ENCODE measurements at places on chromosomes 2 and 18.

DNA sequence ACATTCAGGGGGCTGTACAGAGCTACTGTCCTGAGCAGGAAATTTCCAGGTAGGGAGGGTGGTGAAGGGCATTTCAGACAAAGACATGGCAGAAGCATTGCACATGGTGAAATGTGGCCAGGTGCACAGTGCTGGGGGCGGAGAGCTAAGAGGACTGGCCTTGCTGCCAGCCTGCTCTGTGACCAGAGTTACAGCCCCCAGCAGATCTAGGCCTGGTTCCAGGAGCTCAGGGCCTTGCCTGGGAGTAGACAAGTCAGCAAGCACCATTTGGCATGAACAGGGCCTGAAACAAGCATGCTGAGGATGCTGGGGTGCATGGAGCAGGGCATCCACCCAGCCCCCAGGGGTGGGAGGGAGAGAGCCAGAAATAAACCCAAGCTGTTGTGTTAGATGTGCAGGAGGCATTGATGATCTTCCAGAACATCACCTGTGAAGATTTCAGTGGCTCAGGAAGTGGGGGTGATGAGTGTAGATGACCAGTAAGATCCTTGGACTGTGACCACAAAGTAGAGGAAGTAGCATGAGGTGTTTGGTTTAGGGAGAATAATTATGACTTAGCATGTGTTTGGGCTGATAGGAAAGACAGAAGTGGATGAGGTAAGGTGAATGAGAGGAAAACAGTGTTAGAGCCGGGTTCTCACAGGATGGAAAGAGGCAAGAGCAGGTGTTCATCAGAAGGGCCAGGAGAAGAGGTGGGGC, 61.1 kb downstream of the COA5 start:
- no peak for DNase-seq

DNA sequence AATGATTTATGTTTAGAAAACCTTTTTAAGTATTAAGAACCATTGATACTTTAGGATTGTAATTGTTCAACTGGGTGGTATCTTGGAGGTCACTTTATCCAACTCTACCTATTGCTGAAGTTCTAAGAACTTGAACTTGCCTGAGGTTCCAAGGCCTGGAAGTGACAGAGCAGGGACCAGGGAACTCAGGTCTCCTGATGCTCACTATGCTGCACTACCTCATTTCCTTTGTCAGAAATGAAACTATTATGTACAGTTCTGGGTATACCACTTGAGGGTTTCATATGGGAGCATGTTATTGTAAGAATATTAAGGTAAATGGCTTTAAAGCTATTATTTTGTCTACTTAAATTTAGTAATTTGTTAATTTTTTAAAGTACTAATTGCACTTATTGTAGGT, 3.0 kb downstream of the MBD5 start:
- DNase-seq = no peak

DNA sequence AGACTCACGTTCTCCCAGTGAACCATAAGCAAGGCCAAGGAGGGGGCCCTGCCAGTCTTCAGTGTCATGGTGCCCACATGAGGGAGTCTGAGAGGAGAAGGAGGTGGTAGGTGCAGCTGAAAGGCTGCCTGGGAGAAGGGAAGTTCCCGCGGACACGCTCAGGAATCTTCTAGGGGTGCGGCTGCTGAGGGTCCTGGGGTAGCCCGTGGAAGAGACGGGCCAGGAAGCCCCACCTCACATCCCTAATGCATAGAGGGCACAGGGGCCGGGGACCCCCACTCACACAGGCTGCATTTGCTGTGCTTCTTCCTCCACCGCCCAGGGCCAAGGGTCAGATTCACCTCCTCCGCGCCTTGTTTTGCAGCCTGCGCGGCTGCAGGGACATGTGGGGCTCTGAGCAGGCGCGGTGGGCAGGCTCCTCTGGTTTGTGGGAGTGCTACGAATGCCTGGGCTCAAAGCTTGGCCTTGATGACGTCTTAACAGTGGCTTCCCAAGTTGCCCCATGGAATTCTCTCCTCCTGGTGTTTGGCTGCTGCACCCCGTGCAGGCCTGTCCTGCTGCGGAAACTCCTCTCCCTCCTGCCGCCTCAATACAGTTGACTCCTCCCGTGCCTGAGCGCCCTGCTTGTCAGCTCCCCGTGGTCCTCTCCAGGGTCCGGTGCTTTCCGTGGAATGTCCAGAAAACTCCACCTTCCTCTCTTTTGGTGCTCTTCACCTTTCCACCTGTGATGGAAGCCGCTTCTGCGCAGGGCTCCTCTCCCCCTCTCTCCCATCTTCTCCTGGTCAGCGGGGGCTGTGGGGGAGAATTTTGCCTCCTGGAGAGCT, 95.7 kb downstream of the VAPA start:
- DNase-seq = no peak

DNA sequence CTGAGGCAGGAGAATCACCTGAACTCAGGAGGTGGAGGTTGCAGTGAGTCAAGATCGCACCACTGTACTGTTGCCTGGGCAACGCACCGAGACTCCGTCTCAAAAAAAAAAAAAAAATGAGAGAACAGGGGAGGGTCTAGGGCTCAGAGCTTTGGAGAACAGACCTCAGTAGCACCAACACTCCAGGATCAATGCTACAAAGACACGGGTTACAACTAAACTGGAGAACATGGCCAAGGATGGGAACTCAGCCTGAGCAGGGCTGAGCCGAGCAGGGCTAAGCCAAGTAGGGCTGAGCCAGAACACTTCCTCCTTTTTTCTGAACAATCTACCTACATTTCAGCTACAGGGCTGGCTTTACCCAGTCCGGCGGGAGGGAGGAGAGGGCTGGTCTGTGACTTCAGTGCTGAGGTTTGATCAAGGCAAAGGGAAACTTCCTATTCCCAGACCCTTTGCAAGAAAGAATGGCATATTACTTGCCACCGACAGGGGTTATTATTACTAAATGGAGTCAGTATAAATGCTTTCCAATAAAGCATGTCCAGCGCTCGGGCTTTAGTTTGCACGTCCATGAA, 2.9 kb upstream of the CASP8 start:
- DNase-seq = peak; percentile 56

GRCh38 chr2:181072486-181073235, 92.3 kb downstream of the UBE2E3 start:
- no peak for DNase-seq

DNA sequence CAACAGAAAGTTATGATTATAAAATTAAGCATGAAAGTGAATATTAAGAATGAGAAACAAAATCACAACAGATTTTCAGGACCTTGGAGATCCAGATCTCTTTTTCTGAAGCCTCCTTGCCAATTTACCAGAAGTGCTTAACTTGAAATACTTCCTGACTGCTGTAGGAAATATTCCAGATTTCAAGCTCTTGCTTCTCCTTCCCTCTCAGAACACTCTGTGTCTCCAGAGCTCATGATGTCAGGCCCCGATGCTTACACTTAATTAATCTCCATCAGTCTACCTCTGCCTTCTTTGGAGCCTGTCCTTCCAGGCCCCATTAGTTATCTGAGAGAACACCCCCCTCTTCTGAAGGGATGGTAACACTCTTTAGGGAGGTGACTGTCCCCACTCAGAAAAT, 20.7 kb upstream of the NT5C1B start:
- no peak for DNase-seq

DNA sequence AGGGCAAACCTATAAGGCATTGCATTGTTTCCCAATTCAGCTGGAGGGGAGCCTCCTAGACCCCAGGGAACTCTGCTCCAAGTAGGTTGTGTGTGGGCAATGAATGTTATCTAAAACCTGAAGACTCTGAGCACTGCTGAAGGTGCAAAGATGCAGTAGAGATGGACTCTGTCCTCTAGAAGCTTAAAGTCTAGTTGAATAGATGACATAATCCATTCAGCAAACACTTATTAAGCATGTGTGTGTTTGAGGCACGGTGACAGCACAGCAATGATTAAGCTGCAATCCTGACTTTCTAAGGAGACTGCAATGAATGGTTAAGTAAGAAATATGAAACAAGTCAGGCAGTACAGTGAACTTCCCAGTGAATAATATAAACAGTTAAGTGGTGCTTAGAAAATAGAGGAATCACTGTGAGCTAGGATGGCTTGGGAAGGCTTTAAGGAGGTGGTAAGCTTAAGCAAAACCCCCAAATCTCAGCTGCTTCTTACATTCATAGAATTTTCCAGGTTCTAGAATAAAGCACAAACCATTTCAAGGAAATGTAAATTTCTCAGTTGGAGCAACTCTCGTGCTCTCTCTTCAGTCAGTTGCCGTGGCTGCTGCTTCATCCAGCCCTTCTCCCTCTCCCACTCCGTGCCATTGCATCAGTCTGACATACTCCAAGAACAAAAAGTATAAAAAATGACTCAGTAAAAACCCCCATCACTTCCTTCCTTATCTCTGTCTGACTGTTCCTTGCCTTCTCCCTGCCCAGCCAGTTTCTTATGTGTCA, 19.1 kb downstream of the MXD1 start:
- no peak for DNase-seq

- DNase-seq = no peak
These were observed 70.7 kb downstream of the NEDD4L start for GRCh38 chr18:58114766-58115165.

DNA sequence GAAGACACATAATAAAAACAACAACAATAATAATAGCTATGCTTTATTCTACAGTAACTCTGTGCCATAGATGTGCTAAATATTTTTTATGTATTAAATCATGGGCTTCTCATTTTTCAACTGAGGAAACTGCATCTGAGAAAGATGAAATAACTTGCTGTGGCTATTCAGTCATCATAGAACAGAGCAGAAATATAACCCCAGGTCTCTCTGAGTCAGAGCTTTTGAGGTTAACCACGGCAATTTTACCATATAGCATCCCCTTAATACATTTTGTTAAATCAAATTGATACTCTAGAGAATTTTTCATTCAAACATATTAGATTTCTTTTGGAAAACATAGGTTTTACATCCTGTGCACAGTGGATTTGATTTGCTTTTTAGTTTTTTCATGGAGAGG, 586.6 kb upstream of the KLHL29 start:
- DNase-seq = no peak

DNA sequence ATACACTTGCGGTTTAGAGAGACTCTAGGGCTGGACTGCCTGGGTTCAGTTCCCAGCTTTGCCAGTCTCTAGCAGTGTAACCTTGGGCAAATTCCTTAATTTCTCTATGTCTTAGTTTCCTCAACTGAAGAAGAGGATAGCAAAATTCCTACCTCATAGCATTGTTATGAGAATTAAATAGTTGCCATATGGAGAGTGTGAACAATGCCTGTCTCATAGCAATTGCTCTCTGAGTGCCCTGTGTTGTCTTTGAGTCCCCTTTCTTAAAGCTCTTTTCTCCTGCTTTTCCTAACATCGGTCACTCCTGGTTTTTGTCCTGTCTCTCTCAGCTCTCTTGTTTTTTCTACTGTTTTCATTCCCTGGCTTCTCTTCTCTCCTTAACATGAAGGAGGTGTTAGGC, 116.8 kb upstream of the ALPP start:
- DNase-seq = no peak

GRCh38 chr18:58716060-58716756, 44.9 kb downstream of the MALT1 start:
- DNase-seq = no peak

DNA sequence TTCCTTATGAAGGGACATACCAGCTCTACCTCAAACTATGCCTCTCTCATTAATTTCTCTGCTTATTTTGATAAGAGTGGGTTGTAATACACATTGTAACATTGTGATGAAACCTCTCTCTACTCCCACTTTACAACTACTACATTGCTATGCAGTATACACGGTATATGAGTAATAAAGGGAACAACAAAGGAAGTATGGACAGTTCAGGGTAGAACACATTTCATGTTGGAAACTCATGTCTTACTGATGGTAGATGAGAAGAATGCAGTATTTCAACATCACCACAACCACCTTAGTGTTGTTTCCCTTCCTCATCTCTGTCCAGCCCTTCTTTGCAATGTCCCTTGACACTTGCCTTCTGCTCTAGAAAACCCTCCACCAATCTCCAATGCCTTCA, 515.9 kb upstream of the CELF4 start:
- no peak for DNase-seq
